ENCODE measurements at places on chromosomes 7 and 10.

DNA sequence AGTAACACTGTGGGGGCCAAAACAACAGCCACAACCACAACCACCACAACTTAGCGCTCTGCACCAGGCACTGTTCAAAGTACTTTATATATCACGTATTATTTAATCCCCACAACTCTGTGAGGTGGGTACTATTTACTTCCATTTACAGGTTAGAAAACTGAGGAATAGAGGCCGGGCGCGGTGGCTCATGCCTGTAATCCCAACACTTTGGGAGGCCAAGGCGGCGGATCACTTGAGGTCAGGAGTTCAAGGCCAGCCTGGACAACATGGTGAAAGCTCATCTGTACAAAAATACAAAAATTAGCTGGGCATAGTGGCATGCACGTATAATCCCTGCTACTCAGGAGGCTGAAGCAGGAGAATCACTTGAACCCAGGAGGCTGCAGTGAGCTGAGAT, 3.6 kb downstream of the DNAJC12 start:
- no peak for DNase-seq

DNA sequence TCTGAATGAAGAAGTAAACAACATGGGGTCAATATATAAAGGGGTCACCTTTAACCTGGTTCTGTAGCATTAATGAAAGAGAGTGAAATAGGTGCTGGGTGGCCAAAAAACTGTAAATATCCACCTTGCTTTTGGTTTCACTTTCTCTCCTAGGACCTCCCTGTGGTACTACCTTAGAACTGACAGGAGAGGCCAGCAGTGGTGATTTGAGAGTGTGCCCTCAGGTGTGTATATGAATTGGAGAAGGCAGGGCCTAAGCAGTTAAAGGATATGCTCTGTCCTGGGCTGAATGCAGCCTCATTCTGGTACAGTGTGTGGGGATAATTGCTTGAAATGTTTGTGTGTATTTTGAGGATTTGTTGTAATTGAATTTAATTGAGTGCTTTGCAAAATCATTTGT, 62.0 kb downstream of the BBS9 start:
- DNase-seq = no peak

DNA sequence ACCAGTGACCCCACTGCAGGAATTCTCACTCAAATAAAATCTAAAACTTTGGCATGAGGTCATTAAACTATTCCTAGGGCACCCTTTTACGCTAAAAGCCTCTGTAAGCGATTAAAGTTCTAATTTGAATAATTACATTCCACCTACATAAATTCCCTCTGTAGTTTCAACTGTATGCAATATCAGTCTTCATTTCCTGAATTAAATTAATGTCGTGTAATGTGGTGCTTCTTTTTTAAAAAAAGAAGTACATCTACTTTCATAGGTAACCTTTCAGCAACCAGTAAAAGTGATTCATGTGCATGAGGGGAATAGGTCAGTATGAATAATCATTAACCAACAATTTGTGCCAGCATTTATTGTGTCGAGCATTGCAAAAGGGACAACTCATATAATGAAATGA, 44.7 kb downstream of the IMMP2L start:
- DNase-seq = no peak

DNA sequence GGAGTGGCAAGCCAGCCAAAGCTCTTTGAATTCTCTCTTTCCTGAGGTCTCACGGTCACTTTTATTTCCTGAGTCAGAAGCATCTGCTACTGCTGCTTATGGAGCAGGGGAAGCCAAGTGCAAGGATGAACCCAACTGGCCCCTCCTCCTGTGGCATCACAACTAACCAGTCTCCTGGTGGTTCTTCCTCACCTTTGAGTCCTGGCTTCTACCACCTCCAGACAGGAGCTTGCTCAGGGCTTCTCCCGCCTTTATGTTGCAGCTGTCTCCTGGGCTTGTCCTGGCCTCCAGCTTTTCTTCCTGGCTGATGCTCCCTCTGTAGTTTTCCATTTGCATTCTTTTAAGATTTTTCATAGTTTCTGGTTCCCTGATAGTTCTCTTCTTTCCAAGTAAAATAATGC, 349.7 kb upstream of the NRP1 start:
- DNase-seq = no peak

GRCh38 chr10:98246911-98247805, 20.8 kb downstream of the LOXL4 start:
- DNase-seq = no peak

DNA sequence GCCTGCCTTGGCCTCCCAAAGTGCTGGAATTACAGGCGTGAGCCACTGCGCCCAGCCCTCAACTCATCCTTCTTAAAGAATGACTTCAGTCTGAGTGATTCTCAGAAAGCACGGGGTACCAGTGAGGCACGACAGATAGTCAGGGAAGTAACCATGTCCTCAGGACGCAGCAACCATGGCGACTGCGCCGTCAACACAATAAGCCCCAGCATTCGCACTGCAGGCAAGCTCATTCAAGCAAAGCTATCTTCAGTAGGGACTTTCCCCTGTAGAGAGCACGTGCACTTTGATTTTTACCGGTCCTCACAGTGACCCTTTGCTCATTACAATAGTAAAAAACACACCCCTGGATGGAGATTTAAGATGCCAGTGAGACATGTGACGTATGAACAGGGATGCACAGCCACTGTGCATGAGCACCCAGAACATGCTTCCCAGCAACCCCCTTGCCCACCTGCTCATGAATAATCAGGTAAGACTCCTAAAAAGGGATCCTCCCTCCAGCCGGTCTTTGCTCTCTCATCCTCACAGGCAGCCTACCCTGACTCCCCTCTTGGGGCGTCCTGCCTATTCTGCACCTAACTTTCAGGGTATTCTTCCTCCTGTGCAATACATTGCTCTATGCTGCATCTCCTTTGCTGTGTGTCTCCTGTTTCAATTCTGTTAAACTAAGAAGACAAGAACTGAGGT, 9.1 kb downstream of the WDR86 start:
- DNase-seq = no peak

DNA sequence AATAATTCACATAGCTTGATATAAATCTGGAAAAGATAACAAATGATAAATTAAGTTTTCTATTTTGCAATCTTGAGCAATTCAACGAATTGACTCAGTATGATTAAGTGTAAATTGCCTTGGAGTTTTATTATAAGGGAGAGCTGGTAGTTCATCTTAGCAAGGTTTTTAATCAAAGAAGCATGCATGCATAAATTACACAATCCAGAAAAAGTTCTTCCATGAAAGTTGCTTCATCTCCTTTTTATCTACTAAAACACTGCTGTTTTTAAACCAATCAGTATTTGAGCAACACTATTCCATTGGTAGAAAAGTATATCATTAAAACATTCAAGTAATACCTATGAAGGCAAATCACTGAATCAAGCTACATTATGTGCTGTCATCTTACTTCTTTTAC, 47.6 kb downstream of the POT1 start:
- no peak for DNase-seq

DNA sequence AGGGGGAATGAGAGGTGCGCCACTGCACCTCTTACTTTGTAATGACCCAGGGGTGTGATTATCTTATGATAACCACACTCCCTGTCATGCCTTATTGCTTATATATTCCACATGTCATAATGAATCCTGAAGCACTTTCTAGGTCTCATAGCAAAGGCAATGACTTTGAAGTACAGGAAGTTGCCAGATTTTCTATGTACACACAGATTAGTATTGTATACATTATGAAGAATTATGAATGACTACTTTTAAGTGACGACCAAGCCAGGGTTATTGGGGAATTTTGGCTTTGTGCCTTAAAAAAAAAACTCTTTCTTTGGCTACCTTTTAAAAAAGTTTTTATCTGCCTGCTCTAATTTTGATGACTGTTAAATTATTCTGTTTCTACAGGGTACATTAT, 269.6 kb downstream of the MDFIC start:
- DNase-seq = no peak

DNA sequence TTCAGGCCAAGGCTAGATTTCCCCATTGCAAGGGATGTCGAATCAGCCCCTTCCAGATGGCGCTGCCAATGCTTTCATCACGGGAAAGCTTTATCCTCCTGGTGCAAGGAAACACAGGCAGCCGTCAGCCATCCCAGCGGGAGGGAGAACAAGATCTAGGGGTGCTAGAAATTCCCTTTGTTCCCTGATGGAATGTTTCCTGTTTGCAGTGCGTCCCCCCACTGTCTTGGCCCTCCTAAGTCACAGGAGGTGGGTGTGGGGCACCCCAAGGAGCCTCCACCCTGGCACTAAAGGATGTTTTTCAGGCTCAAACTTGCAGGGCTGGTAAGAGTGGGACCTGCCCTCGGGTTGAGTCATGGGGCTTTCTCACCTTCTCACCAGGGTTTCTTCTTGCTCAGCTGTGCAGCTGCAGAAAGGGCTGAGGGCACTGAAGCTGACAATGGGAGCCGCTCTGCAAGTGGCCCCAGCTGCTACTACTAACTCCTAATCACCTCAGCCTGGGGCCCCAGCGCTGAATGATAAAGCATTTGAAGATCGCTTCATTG, 103.6 kb downstream of the PRPF18 start:
- no peak for DNase-seq

DNA sequence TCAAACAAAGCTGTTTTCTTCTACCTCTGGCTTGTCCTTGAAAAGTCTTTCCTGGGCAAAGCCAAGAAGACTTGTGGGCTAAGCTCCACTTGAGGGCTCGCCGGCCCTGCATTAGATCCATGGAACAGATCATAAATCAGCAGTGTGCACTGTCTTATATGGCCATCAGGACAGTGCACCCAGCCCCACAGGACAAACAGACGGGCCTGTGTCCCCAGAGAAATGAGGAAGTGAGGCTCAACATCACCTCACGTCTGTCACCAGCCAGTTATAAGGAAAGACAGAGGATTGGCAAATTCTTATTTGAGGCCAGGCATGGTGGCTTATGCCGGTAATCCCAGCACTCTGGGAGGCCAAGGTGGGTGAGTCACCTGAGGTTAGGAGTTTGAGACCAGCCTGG, 12.3 kb upstream of the IFT22 start:
- no peak for DNase-seq

GRCh38 chr10:60310740-60311139, 78.9 kb downstream of the ANK3 start:
- DNase-seq = no peak

DNA sequence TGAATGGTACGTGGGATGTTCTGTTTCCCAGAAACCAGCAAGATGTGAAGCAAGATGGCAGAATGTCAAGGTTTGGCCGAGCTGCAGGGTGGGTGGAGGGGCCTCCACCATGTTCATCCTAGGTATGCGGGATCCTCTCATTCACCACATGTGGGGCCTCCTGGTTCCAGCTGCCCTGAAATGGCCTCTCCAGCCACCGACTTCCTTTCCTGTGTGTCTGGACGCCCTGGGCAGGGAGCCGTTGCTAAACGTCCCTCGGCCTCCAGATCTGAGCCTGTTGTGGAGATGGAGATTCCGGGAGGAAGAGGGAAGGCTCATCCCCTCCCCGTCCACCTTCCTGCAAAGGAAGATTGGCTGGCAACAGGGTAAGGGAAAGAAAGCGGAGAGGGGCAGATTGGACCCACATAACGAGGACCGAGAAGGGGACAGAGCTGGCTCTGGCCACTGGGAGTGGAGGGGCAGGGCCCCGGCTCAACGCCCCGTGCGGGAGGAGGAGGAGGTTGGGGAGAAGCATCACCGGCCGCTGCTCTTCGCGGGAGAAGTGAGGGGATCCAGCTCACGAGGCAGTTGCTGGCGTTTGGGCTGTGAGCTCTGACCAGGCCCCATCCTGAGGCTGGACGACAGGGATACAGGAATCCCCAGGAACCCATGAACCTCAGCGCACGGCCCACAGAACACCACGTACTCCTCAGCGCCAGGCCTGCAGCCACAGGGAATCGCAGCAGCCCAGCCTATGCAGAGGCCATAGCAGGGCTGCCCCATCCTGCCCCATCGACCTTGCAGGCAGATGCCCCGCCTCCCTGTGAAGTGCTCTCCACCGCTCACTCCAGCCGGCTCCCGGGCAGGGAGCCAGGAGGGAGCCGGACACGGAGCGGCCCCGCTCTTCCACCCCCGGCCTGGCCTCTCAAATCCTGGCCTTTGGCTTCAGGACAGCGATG, 98.3 kb downstream of the FOXL3 start:
- DNase-seq = no peak

DNA sequence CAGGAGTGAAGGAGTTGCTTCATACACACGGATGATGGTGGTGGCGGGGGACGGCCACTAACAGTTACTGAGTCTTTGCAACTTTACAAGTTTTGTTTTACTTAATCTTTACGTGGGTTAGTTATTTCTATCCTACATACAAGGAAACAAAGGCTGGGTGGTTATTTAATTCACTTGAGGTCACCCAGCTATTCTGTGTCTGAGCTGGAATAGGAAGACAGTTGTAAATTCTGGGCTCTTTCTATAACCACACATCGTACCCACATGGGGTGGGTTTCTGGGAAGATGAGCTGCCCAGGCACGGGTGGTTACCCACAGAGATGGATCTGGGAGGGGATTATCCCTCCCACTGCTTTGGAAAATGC, 137.9 kb downstream of the ANLN start:
- no peak for DNase-seq

- no peak for DNase-seq
These were observed 39.2 kb upstream of the COL1A2 start for GRCh38 chr7:94355454-94355853.

DNA sequence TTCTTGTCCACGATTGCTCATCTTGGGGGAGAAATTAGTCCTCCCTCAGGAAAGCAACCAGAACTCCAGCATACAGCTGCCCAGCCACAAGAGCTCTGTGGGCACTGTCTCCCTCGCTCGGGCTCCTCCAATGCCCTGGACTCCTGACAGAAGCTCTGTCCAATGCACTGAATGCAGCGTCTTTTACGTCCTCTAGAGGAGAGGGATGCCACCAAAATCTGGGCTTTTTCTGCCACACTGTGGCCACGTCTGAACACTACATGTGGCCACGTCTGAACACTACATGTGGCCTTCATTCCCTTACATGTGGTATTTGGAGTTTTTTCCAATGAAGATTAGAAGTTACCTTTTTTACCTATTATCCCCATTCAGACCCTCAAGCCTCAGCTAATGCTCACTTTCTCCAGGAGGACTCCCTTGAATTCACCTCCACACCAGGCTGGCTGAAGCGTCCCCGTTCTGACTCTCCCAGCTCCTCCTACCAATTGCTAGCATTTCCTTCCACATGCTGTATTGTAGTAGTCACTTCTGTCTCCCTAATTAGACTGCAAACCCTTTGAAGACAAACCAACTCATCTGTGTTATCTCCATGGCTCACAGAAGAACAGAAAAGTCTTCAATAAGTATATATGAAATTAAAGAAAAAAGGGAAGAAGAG, 134.3 kb upstream of the PDE1C start:
- peak; percentile 89 for DNase-seq

- DNase-seq = no peak
These were observed 50.9 kb upstream of the SEMA3D start for GRCh38 chr7:85237721-85238120.

DNA sequence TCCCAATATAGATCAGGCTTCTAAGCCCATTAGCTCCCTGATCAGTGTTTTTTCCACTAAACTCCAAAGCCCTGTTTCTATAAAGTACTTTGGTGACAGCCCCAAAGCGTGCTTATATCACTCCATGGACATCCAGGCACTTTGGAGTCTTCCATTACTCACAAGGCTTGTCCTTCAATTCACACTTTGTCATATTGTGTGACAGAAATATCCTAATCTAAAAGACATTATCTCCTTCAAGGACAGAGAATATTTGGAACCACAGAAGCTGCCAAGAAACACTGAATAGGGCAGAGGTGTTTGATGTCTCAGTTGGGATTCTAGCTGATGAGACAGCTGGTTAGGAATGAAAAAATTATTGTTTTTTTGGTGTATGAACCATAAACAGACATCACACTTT, 18.4 kb downstream of the CYP2C19 start:
- no peak for DNase-seq

- DNase-seq = no peak
These were observed 171.8 kb downstream of the SLIT1 start for GRCh38 chr10:97013983-97014382.

GRCh38 chr10:121466424-121466823, 131.8 kb downstream of the FGFR2 start:
- no peak for DNase-seq

- DNase-seq = no peak
These were observed 96.9 kb downstream of the KIAA1217 start for GRCh38 chr10:24305551-24306506.

Measured in urothelium cell line (cell line).